Activated naive CD8-positive, alpha-beta T cell treated with anti-CD3 and anti-CD28 coated beads, Interleukin-2, amount 50 U/mL, for 24 hours (primary cell): ENCODE measurements at places on chromosomes 13 and 19.

DNA sequence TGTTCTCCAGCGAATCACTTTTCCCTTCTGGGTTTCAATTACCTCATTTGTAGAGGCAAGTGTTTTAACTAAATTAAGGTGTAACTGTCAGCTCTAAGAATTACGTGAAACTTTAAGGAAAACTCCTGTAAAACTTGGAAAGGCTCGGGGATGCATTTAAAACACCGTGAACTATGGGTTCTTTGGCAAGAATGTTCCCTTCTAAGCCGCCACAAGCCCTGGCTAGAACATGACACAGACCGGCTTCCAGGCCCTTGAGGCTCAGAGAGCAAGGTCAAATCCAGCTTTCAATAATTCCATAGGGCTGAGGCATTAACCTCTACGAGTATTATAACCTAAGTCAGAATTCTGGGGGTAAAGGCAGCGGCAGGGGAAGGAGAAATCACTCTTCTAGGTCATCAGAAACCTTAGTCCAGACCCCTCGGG is 685 bp downstream of the VWA8 start:
- H3K27ac ChIP-seq, result peak overlapping the region; percentile 94
- H3K4me3 ChIP-seq, result peak overlapping the region; percentile 93
- peaks cover 63% of the 10 kb centered on the region for H3K4me1 ChIP-seq
- H3K36me3 ChIP-seq, result peaks cover 11% of the 10 kb centered on the region
- peaks cover 6% of the 10 kb centered on the region for H3K27me3 ChIP-seq

DNA sequence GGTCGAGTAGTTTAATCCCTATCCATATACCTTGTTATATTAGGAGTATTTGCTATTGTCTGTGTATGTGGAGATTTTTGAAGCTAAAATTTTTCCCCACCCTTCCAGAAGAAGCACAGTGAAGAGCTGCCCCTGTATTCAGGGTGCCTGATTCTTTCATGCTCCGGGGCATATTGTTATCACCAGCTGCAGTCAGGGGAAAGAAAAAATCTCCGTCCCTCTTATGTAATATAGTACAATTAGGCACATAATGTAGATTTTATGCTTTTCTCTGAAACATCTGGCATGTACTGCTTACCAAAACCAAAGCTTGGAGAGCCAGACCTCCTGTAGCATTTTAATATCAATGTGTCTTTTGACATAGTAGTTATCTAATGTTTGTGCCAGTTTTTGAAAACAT is 214.9 kb upstream of the EDNRB start:
- DNase-seq, result no peak
- H3K27ac ChIP-seq, result no peak overlapping the region
- no peaks in the 10 kb centered on the region for H3K36me3 ChIP-seq

DNA sequence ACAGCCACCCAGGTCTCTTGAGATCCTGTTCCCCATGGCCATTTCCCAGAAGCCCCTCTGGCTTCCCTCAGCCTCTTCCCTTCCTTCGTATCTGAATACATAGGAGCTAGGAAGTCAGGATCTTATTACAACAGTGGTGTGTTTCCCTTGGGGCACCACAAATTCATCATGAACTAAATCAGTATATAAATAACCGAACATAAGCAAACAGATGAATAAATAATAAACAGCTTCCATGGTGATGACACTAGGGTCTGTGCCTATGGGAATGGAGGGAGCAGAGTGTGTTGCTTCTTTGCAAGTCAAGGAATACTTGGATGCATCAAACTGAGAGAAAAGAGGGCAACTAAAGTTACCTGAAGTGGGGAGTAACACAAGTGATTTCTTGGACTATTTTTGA is 527.6 kb downstream of the LMO7 start:
- no peak for DNase-seq
- no peak overlapping the region for H3K4me3 ChIP-seq
- peaks cover 2% of the 10 kb centered on the region for H3K27me3 ChIP-seq
- H3K4me1 ChIP-seq, result no peaks in the 10 kb centered on the region
- no peaks in the 10 kb centered on the region for H3K36me3 ChIP-seq

DNA sequence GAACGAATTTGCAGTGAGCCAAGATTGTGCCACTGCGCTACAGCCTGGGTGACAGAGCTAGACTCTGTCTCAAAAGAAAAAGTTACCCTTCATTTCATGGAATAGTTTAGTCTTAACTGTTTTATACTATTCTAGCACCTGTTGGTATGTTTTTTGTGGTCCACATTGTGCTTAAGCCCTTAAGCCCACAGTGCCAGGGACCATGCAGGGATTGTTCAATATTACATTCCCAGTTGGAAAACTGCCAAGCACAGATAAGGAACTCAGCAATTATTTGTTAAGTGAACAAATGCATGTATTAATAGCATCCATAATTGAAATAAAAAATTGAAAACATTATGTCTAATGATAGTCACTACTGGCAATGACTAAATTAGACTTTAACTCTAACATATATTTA is 193.5 kb downstream of the PCDH17 start:
- H3K27ac ChIP-seq, result no peak overlapping the region
- no peaks in the 10 kb centered on the region for H3K27me3 ChIP-seq
- no peak for DNase-seq

GRCh38 chr19:3699741-3700241 is 477 bp downstream of the PIP5K1C start:
- peak overlapping the region; percentile 46 for H3K27ac ChIP-seq
- peaks cover 17% of the 10 kb centered on the region for H3K4me1 ChIP-seq
- DNase-seq, result no peak
- no peaks in the 10 kb centered on the region for H3K27me3 ChIP-seq
- peak overlapping the region; percentile 86 for H3K4me3 ChIP-seq
- peaks cover 1% of the 10 kb centered on the region for H3K36me3 ChIP-seq

DNA sequence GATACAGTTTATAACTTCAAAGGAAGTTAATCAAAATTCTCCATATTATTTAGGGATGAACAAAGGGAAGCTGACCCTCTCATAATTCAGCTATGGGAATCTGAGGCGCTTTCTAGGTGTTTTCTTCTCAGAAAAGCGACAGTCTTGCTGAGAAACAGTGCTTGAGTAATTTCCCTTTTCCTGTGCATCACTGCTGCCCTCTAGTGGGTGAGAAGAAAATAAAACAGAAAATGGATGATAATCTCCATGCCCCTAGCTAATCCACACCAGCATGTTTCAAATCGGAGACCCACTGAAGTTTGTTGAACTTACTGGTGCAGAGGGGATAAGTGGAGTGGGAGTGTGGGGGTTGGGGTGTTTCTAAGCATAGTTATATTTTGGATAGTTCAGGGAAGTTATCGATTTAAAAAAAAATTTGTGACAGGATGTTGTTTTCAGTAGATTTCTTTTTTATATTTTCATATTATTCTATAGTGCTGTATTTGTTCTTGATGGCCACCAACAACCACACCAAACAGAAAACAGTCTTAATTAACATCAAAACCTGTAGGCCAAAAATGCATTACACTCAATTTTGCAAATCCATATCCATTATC is 21.4 kb downstream of the LCP1 start:
- no peak for DNase-seq
- H3K27me3 ChIP-seq, result no peaks in the 10 kb centered on the region
- H3K4me1 ChIP-seq, result peaks cover 69% of the 10 kb centered on the region
- H3K4me3 ChIP-seq, result peak overlapping the region; percentile 54

GRCh38 chr13:74015137-74015536 is 119.1 kb downstream of the KLF12 start:
- no peak overlapping the region for H3K27ac ChIP-seq
- no peaks in the 10 kb centered on the region for H3K27me3 ChIP-seq
- DNase-seq, result no peak
- peaks cover 42% of the 10 kb centered on the region for H3K4me1 ChIP-seq
- no peaks in the 10 kb centered on the region for H3K36me3 ChIP-seq

DNA sequence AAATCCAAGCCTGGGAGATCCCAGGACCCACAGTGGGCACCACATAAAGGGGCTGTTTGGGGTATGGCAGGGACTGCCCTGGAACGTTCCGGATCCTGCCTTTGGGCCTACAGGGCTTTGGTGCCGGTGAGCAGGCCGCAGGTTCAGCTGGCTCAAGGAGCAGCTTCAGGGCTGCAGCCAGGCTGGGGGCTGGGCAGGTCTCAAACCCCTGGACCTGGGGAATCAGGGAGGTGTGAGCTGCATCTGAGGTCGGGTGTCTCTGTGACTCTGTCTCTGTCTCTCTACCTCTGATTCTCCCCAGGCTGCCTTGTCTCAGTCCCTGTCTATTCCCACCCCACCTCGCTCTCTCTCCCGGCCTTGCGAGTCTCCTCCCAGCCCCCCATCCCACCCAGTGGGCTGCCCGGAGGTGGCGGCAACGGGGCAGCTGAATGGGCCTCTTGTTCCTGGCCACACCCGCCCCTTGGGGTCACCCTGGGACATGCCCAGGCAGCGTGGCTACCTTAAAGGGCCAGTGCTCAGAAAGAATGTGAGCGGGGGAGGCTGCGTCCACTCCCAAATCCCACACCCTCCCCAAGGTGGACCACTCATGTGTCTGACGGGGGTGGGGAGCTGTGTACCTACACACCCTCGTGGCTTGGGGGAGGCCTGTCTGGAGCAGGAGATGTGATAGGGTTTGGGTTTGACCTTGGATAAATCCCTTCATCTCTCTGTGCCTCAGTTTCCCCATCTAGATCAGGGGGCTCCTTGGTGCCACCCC is 31.1 kb downstream of the NFIC start:
- H3K27ac ChIP-seq, result no peak overlapping the region
- no peaks in the 10 kb centered on the region for H3K4me1 ChIP-seq
- H3K4me3 ChIP-seq, result no peak overlapping the region
- H3K36me3 ChIP-seq, result peaks cover 2% of the 10 kb centered on the region

DNA sequence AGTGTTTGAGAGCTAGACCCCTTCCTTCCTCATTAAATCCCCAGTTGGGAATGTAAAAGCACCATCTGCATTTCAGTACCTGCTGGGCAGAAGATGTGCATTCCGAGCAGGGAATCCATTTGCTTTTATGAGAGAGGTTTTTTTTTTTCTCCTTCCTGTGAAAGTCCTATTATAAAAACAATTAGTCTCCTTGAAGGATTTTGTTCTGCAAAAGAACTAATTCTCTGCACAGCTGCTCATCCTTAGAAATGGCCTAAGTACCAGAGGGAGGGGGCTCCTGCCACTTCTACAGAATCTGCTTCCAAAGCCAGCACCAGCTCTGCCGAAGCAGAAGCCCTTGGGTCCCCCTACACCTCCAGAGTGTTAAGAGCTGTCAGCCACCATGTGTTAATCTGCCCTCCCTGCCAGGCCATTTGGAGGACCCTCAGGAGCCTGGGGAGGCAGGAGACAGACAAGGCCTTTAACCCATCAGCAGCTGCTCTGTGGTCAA is 36.4 kb upstream of the SERPINE3 start:
- no peaks in the 10 kb centered on the region for H3K4me1 ChIP-seq
- no peaks in the 10 kb centered on the region for H3K27me3 ChIP-seq
- no peak overlapping the region for H3K27ac ChIP-seq
- no peak overlapping the region for H3K4me3 ChIP-seq
- H3K36me3 ChIP-seq, result no peaks in the 10 kb centered on the region

DNA sequence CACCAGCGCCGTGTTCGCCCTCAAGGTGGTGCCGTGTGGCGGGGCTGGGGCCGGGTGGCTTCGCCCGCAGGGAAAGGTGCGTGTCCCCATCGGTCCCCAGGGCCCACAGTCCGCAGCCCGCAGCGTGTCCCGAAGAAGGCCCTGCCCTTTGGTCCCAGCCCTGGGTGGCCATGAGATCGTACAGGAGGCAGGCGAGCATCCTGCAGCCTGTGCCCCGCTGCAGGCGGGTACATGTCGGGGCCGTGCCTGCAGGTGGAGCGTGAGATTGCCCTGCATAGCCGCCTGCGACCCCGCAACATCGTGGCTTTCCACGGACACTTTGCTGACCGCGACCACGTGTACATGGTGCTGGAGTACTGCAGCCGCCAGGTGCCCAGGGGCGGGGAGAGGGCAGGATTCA is 1.5 kb downstream of the PLK5 start:
- peaks cover 4% of the 10 kb centered on the region for H3K4me1 ChIP-seq
- peaks cover 33% of the 10 kb centered on the region for H3K27me3 ChIP-seq
- no peaks in the 10 kb centered on the region for H3K36me3 ChIP-seq
- DNase-seq, result no peak
- H3K4me3 ChIP-seq, result no peak overlapping the region

- H3K27me3 ChIP-seq, result no peaks in the 10 kb centered on the region
- no peak overlapping the region for H3K27ac ChIP-seq
- no peaks in the 10 kb centered on the region for H3K36me3 ChIP-seq
These were observed 41.7 kb downstream of the PCDH17 start for GRCh38 chr13:57673197-57673596.

GRCh38 chr13:48979892-48980291 is 4.2 kb downstream of the FNDC3A start:
- H3K36me3 ChIP-seq, result peaks cover 14% of the 10 kb centered on the region
- H3K4me1 ChIP-seq, result peaks cover 49% of the 10 kb centered on the region
- peak overlapping the region; percentile 37 for H3K27ac ChIP-seq
- H3K4me3 ChIP-seq, result peak overlapping the region; percentile 34
- DNase-seq, result no peak

- no peaks in the 10 kb centered on the region for H3K27me3 ChIP-seq
- peaks cover 33% of the 10 kb centered on the region for H3K4me1 ChIP-seq
- H3K27ac ChIP-seq, result peak overlapping the region; percentile 46
- DNase-seq, result no peak
These were observed 35.4 kb downstream of the PAN3 start for GRCh38 chr13:28173793-28174192.

DNA sequence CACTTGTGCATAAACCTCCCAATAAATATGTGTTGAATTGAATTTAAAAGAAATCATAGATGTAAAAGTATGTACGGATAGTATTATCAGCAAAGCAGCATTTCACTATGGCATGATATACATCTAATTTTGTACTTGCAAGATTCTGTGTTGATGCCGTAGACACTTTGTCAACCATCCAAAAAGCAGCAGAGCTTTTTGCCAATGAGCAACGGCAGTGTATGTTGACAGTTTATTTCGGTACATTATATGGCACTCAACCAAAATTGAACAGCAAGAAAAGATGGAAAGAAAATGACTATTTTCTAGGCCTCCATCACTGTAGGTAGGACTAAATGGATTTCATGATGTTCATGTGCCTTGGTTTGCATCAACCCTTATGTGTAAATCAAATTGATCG is 543.7 kb downstream of the DACH1 start:
- no peaks in the 10 kb centered on the region for H3K36me3 ChIP-seq
- H3K27me3 ChIP-seq, result peaks cover 4% of the 10 kb centered on the region
- H3K4me1 ChIP-seq, result no peaks in the 10 kb centered on the region

- H3K4me1 ChIP-seq, result peaks cover 98% of the 10 kb centered on the region
- H3K27me3 ChIP-seq, result no peaks in the 10 kb centered on the region
- peak overlapping the region; percentile 96 for H3K27ac ChIP-seq
- peak overlapping the region; percentile 92 for H3K4me3 ChIP-seq
These were observed 13.2 kb downstream of the LCP1 start for GRCh38 chr13:46168783-46169182.

DNA sequence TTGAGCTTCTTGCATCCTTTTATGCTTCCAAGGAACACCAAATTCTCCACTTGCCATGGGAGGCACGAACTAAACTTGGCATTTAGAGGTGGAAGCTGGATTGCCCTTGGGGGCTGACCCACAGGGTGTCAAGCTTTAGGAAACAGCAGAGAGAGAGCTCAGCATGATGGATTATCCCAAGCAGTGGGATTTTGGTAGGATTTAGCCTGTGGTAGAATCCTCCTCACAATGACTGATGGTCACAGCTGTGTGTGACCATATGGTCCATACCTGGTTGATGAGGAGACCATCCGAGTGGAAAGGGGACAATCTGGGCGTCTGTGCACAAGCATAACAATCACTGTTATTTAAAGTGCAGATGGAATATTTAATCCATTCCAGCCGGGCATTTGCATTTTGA is 40.1 kb upstream of the PSG9 start:
- H3K4me3 ChIP-seq, result no peak overlapping the region
- H3K4me1 ChIP-seq, result no peaks in the 10 kb centered on the region
- H3K27ac ChIP-seq, result no peak overlapping the region
- H3K27me3 ChIP-seq, result peaks cover 9% of the 10 kb centered on the region
